ENCODE measurements at places on chromosomes 1 and 21.

DNA sequence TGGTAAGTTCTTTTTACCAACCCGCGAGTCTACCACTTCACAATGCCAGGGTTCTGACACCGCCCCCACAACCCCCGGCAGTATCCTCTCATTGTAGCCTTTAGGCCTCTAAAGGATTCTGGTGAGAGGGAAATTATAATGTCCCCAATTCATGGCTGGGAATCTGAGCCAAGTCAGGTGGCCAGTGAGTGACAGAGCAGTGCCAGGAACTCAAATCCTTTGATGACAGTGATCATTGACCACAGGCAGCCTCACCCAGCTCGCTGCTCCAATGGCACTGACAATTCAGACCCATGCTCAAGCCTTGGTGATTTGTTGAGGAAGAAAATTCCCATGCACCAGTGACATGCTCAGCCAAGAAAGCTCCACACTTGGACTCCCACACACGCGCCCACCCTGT, 63.4 kb upstream of the CSF1 start:
- DNase-seq, result no peak

DNA sequence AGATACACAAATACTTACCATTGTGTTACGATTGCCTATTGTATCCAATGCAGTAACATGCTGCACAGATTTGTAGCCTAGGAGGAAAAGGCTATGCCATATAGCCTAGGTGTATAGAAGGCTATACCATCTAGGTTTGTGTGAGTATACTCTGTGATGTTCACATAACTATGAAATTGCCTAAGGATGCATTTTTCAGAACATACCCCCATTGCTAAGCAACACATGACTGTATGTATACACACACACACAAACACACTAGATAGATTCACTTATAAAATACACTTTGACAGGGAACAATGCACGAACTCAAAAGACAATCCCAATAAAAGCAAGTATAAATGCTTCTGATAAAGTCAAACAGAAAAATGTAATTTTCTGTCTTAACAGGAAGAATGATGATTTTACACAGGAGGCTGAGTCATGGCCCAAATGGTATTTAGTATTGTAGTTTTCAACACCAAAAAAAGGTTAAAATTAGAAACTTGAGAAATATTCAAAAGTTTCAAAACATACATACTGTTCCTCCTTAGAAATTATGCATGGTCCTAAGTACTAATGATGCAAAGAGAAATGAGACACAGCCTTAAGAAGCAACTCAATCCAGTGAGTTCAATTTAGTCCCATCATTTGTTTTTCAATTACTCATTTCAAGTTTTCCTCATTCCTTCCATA, 12.2 kb downstream of the FH start:
- no peak for DNase-seq

DNA sequence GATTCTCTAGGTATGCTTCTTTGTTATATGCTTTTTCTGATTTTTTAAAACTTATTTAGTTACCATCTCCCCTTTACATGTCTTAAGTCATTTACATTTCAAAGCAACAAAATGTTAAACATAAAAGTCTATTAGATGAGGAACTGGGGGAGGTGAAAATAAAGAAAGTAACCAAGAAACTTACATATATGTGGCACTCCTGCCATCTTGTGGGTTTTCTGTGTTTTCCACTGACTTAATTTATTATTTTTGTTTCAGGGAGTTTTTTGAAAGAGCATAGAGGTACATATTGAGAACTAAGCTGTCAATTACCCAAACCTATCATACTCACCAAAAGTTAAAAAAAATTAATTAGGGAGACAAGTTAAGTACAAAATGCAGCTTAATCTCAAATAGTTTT, 1531.1 kb downstream of the MRPL39 start:
- DNase-seq, result no peak

- DNase-seq, result no peak
Observed at GRCh38 chr1:87226341-87226760, 102.3 kb upstream of the LMO4 start.

DNA sequence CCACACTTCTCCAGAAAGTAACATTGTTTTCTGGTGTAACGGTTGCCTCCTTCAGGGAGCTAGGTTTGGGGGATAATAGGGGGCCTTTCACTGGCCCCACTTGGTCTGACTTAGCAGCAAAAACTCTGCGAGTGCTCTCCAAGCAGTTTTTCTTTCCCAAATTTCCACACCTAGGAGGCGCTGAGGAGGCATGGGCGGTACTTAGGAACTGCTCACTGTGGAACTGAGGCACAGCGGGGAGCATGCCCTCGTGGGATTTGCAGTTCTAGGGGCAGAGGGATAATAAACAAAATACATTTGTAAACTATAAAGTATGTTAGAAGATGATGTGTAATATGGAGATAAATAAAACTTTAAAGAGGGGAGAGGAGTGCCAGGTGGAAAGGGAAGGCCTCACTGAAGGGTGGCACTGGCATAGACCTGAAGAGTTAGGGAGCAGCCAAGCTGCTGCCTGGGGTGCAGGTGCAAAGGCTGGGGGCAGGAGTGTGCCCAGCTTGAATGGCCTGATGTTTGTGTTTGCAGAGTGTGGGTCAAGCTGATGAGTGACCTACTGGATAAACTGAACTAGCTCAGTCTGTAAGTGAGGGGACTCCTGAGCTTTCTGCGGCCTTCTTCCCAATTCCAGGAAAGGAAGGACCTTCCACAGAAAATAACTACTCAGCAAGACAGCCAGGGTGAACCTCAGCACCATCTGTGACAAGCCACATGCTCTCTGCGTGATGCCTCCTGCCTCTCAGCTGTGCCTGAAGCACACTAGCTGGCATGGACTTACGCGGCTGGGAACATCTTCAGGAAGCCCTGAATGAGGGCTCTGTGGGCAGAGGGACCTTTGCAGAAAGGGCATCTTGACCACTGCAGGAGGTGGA, 1.9 kb downstream of the EPHX1 start:
- no peak for DNase-seq

GRCh38 chr1:157202331-157202730, 64.1 kb upstream of the ETV3 start:
- no peak for DNase-seq

GRCh38 chr1:211009944-211010343, 124.0 kb downstream of the KCNH1 start:
- DNase-seq, result no peak

DNA sequence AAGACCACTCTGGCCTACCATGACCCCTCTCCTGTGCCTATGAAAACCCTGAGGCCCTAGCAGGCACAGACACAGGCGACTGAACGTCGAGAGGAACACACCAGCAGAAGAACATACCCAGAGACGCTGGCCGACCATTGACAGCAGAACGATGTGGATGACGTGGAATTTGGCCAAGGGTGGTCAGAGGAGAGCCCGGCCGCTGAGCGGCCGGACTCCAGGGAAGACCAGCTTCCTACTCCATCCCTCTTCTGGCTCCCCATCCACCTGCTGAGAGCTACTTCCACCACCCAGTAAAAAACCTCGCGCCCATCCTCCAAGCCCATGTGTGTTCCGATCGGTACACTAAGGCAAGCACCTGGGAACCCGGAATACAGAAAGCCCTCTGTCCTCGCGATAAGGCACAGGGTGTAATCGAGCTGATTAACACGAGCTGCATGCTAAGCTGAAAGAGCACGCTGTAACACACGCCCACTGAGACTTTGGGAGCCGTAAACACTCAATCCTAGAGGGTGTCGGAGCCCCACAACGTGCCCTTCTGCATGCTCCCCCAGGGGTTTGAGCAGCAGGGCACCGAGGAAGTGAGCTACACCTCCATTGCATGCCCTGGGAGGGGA, 150.3 kb downstream of the CENPF start:
- DNase-seq, result no peak

DNA sequence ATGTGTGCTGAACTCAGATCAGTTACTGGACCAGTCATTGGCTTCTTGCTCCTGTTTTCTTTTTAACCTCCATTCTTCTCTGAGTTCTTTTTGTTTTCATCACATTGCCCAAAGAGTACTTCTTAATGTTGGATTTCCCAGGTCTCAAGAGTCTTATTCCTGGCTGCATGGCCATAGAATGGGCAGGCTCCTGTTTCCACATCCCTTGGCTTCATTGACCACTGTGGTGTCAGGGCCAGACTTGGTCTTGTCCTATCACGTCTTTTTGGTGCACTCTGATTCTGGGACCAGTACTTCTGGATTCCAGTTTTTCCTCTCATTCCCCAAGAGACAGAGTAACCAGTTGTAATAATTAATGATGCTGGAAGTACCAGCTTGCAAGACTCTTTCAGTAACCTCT, 41.8 kb downstream of the MRPS6 start:
- DNase-seq, result no peak

DNA sequence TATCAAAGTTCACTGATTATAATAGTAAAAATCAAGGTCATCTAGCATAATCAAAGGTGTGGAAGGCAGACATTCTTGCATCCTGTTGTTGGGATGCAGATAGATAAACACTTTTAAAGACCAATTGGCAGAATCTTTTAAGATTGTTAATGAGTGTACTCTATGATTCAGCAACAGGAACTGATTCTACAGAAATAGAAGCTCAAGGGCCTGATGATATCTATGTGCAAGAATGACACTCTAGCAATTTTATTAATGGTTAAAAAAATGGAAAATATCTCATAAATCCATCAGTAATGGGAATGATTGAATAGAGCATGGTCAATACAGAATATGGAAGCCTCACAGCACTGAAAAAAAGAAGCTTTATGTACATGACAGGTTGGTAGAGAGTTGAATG, 2.2 kb upstream of the ATP1A4 start:
- no peak for DNase-seq

GRCh38 chr1:162276493-162276892, 100.2 kb downstream of the SPATA46 start:
- DNase-seq, result no peak

DNA sequence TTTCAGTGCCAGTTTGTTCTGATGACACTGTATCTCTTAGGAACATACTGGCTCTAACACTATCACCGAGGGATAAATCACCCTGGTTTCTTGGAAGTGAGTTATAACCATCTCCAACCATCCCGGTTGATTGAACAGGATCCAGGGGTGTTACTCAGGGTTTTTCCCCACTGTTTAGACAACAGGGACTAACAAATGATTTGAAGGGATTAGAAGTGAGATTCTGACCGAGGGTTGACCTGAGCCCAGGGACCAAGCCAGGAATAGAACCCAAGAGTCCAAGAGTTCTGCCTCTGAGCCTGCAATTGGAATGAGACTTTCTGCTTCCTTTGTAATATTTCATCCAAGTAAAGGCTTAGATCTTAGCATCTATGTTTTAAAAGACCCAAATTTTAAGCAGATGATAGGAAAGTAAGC, 154.0 kb downstream of the DHRS3 start:
- DNase-seq, result no peak

- no peak for DNase-seq
Observed at GRCh38 chr1:164664127-164664526, 105.1 kb downstream of the PBX1 start.

DNA sequence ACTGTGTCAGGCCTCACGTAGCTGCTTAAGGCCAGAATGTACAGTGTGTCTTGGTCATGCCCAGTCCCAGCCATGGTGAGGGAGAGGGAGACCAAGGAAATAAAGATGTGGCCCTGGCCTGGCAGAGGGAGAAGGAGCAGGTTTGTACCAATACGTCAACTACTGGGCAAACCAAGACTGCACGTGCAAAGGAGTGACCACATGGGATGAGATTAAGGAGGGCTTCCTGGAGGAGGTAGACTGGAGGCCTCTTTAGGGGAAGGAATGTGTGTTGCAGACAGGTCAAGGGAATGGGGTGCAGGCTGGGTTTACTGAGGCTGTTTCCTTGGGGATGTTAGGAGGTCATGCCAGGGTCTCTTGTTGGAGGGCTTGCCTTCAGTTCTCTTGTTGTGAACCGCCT, 7.8 kb downstream of the PLOD1 start:
- DNase-seq, result no peak

GRCh38 chr21:34693192-34693810, 24.5 kb downstream of the CLIC6 start:
- DNase-seq, result peak; percentile 40

GRCh38 chr1:186717286-186717685, 37.1 kb upstream of the PTGS2 start:
- no peak for DNase-seq

DNA sequence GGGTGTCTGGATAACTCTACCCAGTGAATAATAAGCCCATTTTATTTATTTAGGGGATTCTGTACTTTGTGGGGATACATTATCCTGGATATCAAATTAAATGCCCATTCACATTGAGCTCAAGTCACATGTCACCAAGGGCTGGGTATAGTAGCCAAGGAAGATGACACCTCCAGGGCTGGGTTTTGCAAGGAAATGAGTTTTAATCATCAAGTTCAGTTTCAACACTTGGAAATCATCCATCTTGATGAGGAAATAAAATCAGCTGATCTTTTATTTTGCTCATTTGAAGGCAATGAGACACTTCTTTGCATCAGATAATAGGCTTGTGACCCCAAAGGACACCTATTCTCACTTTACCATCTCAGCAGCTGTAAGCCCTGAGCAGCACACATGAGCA, 80.0 kb upstream of the TNR start:
- DNase-seq, result no peak

GRCh38 chr1:52479076-52479475, 73.8 kb downstream of the TUT4 start:
- no peak for DNase-seq

DNA sequence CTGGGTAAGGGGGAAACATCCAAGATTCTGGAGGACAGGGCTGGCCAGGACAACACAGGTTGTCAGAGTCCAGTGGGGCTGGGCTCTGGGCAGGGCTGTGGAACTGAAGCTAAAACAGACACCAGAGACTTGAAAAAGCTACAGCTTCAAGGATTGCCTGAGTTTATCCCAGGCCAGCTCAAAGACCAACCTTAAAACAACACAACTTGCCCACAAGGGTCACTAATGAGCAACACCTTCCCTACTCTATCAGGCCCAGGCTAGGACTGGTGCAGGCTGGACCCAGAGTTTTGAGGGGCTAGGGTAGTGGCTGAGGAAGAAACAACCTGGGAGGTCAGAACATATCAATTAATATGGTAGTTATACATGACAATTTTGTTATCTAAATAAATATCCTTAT, 160.7 kb downstream of the SLC45A1 start:
- DNase-seq, result no peak

- DNase-seq, result no peak
Observed at GRCh38 chr1:162420120-162420519, 8.2 kb upstream of the SH2D1B start.

DNA sequence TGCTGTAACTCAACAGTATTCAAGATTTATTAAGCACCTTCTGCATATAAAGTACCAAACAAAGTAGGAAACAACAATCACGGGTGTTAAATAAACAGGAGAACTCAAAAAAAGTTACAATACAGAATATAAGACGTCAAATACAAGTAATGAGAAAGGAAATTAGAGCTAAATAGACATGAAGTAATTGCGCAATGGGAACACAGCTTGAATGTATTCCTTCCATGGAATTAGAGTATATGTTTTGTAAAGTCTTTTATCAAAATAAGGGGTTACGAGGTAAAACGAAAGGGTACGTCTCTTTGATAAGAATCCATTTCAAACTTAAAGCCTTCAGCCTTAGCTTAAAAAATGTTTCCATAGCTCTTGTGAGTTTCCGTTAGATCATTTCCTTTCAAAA, 109.1 kb downstream of the SPATA6 start:
- DNase-seq, result no peak
